Brain (organoid and tissue), 16 donors: ENCODE measurements at places on chromosomes 11 and 22.
A peak's percentile ranks its signal among the peaks of the same experiment; 100 is the strongest.

- peak; percentile 81 for DNase-seq
Measured at GRCh38 chr11:107018902-107019493, 722 bp upstream of the GUCY1A2 start.

DNA sequence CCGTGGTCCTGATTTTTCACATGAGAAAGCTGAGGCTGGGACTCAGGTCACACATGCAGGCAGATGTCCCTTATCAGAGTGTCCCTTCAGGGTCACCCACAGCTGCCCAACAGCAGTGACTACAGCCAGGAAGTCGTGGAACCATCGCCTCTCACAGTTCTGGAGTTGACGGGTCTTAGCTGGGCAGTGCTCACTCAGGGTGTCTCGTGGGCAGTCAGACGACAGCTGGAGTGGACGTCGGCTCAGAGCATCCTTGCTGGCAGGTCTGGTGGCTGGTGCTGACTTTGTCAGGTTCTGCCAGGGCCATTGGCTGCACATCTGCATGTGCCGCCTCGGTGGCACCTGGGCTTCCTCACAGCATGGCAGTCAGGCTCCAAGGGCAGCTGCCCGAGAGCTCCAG is 35.6 kb upstream of the TH start:
- no peak for DNase-seq

DNA sequence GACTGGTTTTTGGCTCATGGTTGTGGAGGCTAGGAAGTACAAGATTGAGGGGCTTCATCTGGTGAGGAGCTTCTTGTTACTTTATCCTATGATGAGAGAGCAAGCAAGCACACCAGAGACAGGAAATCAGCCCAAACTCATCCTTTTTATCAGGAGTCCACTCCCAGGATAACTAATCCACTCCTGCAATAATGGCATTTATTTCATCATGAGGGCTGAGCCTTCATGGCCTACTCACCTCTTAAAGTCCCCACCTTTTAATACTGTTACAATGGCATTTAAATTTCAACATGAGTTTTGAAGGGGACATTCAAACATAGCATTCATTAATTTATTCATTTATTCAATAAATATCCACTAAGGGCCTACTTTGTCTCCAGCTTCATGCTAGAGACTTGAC is 60.9 kb downstream of the PARVA start:
- no peak for DNase-seq

DNA sequence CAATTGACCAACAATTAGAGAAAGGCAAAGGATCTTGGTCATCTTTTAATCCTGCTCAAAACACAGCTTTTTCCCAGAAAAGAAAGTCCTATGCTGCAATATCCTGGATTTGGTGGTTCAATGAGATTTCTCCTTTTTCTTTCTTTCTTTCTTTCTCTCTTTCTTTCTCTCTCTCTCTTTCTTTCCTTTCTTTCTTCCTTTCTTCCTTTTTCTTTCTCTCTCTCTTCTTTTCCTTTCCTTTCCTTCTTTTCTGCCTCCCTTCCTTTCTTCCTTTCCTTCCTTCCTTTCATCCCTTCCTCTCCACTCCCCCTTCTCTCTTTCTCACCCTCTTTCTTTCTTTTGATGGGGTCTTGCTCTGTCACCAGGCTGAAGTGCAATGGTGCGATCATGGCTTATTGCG is 31.7 kb upstream of the MSANTD2 start:
- DNase-seq: no peak

DNA sequence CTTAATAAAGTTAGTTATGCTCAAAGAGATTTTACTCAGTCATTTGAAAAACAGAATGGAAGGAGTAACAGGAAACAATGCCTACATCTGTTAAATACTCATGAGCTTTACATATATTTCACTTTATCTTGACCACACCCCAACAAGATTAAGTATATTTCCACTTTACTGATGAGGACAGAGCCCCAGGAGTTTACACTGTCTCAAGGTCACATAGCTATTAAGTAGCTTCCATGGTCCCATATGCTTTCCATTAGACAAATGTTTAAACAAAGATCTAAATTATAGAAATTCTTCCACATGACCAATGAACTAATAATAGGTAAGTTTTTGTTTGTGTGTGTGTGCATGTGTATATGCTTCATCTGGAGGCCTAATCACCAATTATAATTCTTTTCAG is 30.2 kb downstream of the MRTFA start:
- no peak for DNase-seq

DNA sequence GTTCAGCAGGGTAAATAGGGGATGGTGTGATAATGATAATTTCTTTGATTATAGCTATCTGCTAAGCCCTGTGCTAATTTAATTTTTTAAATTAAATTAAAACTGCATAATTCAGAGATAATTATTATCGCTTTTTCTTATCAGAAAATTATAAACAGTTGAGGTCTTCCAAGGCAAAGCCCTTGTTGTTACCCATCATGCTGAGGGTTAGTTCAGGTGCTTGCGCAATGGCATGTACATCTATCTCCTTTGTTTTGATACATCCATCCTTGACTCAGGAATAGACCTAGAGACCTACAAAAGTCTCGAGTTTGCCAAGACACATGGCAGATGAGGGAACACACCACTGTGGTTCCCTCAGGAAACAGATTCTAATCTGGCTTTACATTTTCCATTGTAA is 737.6 kb downstream of the DLG2 start:
- no peak for DNase-seq

DNA sequence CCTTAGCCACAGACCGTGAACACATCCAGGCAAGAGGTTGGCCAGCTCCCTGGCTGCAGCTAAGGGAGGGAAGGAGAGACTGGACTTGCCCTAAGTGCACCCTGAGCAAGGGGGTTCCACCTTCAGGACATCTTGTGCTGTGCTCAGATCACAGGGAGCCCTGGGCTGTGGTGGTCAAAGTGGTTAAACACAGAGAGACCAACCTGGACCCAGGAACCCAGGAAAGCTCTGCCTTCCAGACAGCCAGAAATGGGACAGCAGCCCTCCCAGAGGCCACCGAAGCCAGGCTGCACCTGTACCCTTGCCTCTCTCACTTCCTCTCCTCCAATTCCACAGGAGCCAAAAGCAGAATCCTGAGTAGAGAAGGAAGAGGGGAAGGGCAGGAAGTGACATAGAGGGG is 105.2 kb upstream of the TMEM45B start:
- DNase-seq: no peak

- no peak for DNase-seq
Measured at GRCh38 chr11:61028135-61028729, 56.8 kb downstream of the CD6 start.
